ENCODE measurements at places on chromosomes 16 and 17. TPM values are rescaled to one million over a fixed set of nuclear protein-coding genes. Genes with fewer than 3 reads are reported as not detected.

The SMIM22 gene
- total RNA-seq = not detected

The KRT24 gene
- not detected for total RNA-seq

The MEFV gene
- total RNA-seq = not detected

The OR1A1 gene
- not detected for total RNA-seq

The SDR42E2 gene
- total RNA-seq = 0.10 TPM

The ABCA5 gene
- 18.7 TPM for total RNA-seq

- DNase-seq = no peak
Measured at GRCh38 chr16:70470141-70470926, 15.9 kb downstream of the FCSK start.

DNA sequence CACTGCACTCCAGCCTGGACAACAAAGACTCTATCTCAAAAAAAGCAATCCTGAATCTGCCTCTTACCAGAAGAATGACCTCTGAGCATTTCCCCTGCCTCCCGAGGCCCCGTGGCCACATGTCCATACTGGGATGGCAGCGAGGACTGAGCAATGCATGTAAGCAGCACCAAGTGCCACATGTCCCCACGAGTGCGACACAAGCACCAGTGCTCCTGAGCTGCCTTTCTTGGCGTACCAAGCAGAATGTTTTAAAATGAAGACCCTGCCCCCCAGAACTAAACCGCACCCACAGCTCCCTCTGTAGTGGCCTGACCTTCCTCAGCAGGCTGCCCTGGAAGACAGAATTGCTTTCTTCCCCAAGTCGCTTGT is 373.3 kb downstream of the SLC39A11 start:
- DNase-seq = no peak

- no peak for DNase-seq
Measured at GRCh38 chr16:7026639-7027038, 306.0 kb upstream of the RBFOX1 start.

DNA sequence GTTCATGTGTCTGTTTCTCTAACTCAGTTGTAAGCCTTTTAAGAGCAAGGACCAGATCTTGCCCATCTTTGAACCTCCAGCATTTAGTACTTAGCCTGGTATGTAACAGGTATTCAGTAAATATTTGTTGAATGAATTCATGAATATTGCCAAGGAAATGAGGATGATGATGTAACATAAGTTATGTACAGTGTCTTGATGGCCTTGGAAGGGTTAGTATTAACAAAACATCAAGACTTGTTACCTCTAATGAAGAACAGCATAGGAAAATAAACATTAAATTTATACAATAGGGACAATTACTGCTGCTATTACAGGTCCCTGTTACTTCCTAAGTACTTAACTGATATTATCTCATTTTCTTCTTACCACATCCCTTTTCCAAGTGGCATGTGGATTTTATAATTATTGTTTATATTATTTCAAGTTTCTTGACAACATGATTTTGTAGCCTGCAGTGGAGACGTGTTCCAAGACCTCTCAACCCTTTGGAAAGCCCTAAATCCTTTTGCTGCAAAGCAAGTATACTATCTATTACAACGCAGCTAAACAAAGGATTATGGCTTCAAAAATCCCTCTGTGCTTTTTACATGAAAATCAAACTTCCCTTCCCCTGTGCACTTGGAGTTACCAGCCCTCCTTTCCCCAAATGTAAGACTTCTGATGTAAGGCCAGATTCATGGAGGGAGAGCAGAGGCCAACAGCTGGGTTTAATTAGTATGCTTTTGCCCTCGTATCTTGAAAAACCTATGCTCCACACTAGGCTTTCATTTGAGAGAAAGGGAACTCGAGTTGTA is 77.4 kb upstream of the SMIM36 start:
- no peak for DNase-seq

- peak; percentile 29 for DNase-seq
Measured at GRCh38 chr16:73743665-73744496, 552.7 kb upstream of the PSMD7 start.

DNA sequence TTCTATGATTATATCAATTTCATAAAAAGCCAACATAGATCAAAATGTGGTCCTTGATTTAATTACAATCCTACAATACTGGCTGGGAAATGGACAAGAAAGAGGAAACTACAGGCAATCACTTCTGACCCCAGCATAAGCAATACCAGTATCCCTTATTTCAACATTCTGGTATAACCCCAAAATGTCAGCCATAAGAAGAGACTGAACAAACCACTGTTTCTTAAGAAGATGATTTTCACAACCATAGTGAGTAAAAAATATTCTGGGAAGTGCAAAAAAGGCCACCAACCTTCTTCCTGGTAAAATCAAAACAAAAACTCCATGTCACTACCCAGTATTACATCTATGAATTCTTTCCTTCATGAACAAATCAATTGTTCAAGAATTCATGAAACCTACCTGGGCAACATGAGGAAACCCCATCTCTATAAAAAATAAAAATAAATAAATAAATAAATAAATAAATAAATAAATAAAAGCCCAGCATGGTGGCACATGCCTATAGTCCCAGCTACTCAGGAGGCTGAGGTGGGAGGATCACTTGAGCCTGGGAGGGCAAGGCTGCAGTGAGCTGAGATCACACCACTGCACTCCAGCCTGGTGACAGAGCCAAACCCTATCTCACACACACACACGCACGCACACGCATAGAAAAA is 7.5 kb downstream of the N4BP1 start:
- DNase-seq = no peak

- DNase-seq = no peak
Measured at GRCh38 chr16:20673882-20674683, 23.4 kb downstream of the ACSM1 start.

DNA sequence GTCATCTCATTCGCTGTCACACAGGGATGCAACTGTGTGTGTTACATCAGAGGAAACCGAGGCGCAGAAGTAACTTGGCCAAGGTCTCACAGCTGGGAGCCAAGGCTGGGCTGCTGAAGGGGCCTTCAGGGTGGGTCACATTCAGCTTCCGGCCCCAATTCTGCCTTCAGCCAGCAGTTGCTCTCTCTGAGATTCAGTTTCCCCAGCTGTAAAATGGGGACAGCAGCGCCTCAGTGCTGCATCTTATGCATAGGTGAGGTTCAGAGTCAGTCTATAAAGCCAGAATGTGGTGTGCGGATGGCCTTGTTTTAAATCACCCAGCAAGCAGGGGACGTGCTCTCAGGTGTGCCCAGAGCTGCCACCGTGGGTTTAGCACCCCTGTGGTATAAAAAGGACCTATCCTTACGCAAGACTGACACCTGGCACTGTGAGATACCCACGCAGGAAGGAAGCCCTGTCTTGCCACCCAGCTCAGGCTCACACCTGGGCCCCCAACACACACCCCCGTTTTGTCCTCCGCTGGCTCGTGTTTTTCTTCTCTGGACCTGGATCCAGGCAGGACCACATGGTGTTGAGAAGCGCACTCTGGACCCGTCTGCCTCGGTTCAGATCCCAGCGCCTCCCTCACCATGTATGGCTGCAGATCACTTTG is 94.6 kb upstream of the GSE1 start:
- no peak for DNase-seq

DNA sequence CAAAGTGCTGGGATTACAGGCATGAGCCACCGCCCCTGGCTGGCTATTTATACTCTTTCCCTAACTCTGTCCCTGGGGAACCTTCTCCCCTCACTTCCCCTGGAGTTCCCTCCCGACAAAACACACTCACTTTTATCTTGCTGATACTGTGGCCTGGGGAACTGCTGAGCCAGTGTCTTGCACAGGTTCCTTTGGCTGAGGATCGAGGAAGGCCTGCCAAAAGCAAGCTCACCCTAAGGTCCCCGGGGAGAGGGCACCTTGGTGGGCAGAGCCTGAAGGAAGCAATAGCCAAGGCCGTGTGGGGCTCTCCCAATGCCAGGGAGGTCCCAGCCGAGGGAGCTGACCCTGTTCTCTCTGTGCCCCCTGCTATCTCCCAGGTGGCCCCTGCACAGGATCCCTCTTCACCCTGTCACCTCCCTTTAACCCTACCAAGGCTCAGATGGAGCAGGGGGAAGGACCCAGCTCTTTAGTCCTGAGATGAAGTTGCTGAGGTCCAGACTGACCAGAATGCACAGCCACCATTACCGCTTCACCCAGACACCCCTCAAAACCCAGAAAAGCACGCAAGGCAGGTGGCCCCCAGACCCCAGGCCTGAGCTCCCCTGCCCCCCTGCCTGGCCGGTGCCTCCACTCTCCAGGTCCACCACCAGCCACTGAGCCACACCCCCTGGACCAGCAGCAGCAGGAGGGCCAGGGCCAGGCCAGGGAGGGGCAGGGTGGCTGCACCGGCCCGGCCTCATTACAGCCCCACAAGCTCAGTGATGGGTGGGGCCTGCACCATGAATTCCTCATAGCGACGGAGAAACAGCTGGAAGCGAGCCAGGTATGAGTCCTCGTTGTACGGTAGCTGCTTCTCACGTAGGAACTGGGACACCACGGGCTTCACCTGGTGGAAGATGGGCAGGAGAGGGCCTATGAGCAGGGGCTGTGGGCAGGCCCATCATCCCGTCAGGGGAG is 5.1 kb upstream of the FDXR start:
- DNase-seq = no peak

- peak; percentile 46 for DNase-seq
Measured at GRCh38 chr17:42072323-42073187, 22.2 kb upstream of the C17orf113 start.

DNA sequence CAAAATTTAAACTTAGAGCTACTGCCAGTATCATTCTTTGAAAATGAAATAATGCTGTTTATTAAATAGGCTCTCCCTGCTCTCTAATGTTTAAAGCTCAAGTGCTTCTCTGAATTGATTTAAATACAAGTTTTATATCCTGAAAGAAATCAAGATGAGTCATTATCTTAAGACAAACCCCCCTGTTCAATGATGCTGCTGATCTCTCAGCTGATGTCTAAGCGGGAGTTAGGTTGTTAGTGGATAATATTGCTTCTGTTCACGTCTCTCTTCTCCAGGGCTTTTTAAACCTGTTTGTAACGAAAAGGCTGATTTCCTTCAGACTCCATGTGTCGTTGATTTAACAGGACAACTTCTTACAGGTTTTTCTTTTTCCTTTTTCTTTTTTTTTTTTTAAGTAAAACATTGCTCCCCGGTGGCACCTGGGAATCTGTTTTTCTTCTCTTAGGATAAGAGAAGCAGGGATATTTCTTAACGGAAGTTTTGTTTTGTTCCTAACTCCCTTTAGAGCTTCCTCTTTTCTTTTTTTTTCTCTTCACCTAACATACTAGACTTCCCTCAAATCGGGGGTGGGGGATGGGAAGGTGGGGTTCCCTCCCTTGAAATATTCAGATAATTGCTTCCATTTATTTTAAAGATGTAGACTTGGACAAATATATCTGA is 807 bp upstream of the LYRM9 start:
- DNase-seq = no peak

DNA sequence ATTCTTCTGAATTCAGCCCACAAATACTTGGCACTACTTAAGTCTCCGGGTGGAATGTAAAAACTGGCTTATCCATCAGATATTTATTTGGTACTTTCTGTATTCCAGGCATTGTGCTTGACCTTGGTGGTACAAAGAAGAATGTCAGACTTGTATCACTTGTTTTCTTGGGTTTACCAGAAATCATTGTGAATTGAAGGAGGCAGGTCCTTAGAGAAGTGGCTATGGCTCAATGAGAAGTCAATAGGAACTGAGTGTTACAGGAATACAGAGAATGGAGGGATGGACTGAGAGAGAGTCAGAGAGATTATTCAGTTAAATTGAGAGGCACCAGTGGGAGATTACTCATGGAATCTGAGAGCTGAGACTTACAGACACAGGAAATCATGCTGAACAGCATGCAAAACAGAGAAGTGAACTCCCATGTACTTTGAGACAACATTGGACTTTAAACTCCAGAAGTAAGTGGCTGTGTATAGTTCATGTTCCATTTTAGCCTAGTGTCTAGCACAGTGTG is 704.1 kb downstream of the CDH11 start:
- DNase-seq = no peak

DNA sequence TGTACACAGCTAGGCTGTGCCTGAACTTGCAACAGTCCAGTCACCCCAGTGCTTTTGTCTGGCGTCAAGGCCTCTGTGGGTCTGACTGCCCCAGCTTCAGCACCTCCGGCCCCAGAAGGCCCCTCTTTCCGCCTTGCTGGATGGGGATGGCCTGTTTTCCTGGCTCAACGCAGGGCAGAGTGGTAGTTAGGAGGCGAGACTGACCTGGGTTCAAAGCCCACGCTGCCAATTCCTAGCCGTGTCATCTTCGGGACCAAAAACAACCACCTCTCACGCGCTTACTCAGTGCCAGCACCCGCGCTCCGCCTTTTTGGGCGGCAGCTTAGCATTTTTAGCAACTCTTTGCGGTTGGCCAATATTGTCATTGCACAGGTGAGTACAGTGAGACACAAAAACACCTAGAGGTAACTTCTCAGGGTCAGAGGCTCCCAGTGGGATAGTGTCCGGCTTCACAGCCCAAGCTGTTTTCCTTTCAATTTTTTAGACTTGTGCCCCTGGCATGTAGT is 4.6 kb downstream of the MYBBP1A start:
- no peak for DNase-seq

GRCh38 chr16:11556945-11557720 is 29.6 kb downstream of the LITAF start:
- no peak for DNase-seq

DNA sequence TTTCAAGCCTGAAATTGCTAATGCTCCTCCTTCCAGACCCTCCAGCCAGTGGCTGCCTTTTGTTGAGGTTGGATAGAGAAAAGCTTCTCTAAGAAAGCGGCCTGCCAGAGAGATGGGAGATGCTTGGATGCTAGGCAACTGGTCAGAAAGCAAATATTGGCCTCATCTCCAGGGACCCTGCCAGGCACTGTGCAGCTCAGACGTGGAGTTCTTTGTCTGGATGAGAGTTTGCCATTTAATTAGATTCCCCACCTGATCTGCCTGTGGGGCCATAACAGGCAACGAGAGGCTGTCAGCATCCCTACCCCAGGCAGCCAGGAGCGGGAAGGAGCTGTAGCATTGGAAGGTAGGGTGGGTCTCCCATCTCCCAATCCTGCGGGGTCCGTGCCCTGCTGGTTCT is 52.7 kb downstream of the ASIC2 start:
- DNase-seq = no peak

DNA sequence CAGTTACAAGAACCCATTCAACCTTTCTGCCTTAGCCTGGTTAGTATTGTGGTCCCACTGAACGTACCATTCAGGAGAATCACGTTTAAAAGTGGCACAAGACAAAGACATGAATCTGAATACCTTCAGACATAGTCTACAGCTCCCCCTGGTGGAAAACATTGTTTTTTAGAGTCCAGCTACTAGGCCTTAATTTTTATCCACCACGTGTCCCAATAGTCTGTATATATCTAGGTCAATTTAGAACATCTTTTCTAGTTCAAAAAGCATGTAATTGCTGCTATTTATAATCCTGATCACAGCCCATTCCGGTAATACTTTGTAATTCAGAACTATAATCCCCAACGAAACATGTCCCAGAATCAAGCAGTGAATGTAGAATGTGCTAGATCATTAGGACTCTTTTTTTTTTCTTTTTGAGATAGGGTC is 13.7 kb upstream of the GUCY2D start:
- peak; percentile 60 for DNase-seq

All from endothelial cell (in vitro differentiated cells).